ENCODE measurements at places on chromosomes 2 and 18.

DNA sequence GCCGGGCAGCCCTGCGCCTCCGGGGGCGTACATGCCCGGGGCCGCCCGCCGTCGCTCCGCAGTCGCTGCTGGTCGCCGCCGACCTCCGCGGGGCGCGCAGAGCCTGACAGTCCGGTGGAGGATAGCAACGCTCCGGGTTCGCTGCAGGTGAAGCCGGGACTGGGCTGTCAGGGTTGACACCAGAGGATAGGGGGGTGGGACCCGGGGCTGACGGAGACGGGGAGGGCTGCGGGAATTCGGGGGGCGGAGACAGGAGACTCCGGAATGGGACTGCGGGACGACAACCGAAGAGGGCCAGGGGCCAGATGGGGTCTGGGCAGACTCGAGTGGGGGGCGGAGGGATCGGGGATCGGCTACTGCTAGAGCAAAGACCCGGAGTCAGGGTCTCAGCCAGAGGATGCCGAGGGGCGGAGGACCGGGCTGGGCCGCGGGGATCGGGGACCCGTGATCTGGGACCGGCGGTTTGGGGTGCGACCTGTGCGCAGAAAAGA, 403 bp downstream of the TMEM127 start:
- DNase-seq, result peak; percentile 34

- DNase-seq, result no peak
These were observed 3.4 kb downstream of the C2orf80 start for GRCh38 chr2:208186465-208186864.

DNA sequence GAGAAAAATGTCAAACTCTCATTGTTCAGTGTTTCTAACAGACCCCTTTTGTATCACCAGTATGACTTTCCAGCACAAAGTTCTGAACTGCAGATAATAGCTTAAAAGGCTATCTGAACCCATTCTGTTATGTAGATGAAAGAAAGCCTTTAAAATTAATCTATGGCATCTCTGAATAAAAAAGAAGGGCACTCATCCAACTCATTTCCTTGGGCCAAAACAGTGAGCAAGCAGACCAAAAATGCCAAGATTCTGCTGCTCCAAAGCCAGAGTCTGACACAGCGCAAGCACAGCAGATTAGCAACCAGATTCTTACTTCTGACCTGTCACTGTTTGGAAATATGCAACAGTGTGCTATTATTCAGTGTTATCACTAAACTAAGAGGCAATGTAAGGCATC, 22.6 kb upstream of the ITGA6 start:
- DNase-seq, result peak; percentile 86

GRCh38 chr2:108918941-108919341, 70.1 kb downstream of the EDAR start:
- no peak for DNase-seq

DNA sequence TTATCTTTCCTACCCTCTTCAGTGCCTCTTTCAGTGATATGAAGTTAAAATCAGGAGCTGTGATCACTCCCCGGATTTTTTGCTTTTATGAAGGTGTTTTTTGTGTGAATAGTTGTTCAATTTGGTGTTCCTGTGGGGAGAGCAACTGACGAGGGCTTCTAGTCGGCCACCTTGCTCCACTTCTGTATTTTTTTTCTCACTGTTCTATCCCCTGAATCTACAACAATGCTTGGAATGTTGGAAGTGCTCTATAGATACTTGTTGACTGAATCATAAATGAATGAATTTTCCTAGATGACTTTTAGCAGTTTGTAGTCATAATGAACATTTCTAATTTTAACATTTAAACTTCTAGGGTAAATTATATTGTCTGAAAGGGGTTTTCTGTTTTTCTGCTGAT, 247.3 kb downstream of the ZNF385B start:
- DNase-seq, result peak; percentile 74

DNA sequence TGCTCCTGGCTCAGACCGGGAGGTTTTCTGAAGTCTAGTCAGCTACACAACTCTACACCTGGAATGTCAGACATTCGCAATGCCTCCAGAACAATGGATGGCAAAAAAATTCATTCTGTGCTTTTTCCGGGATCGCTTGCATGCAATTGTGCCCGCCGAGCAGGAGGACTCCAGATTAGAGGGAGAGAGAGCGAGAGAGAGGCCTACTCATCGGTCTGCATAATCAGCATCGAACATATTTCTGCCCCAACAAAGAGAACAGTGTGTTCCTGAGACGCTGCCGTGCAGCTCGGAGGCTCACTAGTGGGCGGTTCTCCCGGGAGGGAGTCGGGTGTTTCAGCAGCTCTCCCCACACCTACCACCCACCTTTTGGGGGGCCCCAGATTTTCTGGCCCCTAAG, 117.1 kb downstream of the KLHL29 start:
- DNase-seq, result no peak
